ENCODE measurements at places on chromosomes 4 and X. TPM values are rescaled to one million over a fixed set of nuclear protein-coding genes. Genes with fewer than 3 reads are reported as not detected.

Gene CT45A3
- total RNA-seq = not detected

Gene RTL9
- 0.37 TPM for total RNA-seq

Gene SMIM31
- total RNA-seq = not detected

Gene ATP8A1
- total RNA-seq = 0.59 TPM

Gene ADAMTS3
- 5.5 TPM for total RNA-seq

Gene USP17L5
- total RNA-seq = not detected

Gene ARMCX2
- total RNA-seq = 131 TPM

Gene NMU
- total RNA-seq = not detected

Gene CLDN2
- total RNA-seq = 0.14 TPM

Gene PRAF2
- 19.3 TPM for total RNA-seq

Gene HMGB3
- total RNA-seq = 8.9 TPM

Gene PPP4R3C
- not detected for total RNA-seq

Gene HELT
- total RNA-seq = not detected
